ENCODE measurements at places on chromosomes 2 and 18.
A peak's percentile ranks its signal among the peaks of the same experiment; 100 is the strongest.

DNA sequence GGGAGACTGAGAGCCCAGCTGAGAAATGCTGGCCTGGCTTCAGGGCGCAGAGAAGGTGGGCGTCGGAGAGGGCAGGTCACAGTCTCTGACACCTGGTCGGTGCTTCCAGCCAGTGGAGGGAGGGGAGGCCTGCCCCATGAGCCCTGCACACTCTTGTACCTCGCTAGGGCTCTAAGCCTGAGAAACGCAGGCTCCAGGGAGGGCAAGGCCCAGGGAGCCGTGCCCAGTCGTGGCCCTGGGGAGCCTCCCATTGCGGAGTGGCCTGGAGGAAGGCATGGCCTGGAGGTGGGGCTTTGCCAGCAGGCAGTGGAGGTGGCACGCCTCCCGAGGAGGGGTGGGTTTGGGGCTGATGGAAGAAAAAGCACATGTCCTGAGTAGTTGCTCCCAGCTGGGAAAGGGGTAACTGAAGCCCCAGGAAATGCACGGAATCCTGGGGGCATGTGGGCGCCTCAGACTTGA, 39.0 kb downstream of the MTERF4 start:
- no peak for DNase-seq

GRCh38 chr18:1020731-1021344, 116.2 kb downstream of the ADCYAP1 start:
- DNase-seq, result no peak

GRCh38 chr2:9770308-9771100, 72.8 kb upstream of the TAF1B start:
- peak; percentile 73 for DNase-seq

GRCh38 chr2:65658881-65659280, 226.5 kb upstream of the SPRED2 start:
- no peak for DNase-seq

DNA sequence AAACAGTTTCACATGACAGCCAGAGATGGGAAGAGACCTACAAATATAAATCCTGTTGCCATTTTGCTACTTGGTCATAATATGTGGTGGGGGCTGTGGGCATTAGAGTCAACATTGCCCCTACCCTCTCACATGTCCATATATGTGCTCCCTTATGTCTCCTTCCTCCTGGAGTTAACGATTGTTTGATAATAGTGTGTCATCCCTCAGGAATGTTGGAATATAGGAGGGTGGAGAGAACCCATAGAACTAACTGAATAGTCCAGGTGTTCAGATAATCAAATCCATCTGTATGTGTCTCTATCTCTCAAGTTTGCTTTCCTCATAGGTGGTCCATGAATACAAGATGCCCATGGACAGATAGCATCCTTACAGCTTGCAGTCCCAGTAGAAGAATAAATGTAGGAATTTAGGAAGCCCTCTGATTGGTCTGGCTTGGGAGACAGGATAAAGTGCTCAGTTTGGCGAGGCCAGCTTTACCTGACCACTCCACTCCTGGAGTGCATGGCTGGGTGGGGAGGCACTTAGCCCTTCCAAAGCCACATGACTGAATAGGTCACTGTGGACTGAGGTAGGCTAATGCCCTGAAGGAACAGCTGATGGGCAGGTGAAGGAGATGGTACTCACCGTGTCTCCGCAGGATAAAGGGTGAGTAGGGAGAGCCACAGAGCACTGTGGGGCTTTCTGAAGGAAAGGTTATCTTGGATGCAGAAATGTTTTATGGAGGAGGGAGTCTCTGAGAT, 166.9 kb downstream of the CDCA7 start:
- DNase-seq, result no peak

- no peak for DNase-seq
Observed at GRCh38 chr2:237859082-237859433, 365 bp upstream of the RAMP1 start.

DNA sequence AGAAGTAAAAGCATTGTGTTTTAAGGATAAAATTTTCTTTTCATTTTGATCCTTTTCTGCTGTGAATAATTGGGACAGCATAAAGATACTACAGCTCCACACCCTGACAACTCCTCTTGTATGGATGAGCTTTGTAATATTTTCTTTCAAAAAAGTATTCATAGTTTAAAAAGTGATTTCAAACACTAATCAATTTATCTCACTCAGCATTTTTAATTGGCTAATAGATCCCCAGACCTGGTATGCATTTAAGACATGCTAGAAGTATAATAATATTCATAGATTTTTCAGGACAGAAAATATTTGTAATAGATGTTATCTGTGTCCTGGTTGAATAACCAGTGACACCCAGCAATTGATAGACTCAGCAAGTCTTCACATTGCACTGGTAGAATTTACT, 510.7 kb downstream of the RIT2 start:
- no peak for DNase-seq
